Dorsolateral prefrontal cortex (tissue), 122 donors: ENCODE measurements at places on chromosomes 12 and 14. TPM values are rescaled to one million over a fixed set of nuclear protein-coding genes. Genes with fewer than 3 reads are reported as not detected.

The YBX3 gene
- 68.0 TPM for total RNA-seq

The CPM gene
- total RNA-seq: 36.3 TPM

The MSRB3 gene
- total RNA-seq: 43.7 TPM

The TRIM9 gene
- total RNA-seq: 165 TPM

GRCh38 chr12:27840229-27840999 is 60.4 kb upstream of the MANSC4 start:
- DNase-seq: no peak

DNA sequence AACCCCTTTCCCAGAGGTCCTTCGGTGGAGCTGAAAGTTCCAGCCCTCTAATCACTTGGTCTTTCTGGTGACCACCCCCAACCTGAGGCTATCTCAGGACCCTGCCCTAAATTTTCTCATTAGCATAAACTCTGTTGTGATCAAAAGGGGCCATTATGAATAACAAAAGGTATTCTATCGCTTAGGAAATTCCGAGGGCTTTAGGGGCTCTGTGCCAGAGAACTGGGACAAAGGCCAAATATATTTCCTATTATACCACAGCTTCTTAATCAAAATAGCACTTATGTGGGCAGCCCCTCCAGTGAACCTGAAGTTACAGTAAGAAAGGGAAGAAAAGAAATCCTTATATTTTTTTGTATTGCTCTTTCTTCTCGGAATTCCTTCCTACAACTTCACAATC is 125.3 kb upstream of the NPAS3 start:
- no peak for DNase-seq

DNA sequence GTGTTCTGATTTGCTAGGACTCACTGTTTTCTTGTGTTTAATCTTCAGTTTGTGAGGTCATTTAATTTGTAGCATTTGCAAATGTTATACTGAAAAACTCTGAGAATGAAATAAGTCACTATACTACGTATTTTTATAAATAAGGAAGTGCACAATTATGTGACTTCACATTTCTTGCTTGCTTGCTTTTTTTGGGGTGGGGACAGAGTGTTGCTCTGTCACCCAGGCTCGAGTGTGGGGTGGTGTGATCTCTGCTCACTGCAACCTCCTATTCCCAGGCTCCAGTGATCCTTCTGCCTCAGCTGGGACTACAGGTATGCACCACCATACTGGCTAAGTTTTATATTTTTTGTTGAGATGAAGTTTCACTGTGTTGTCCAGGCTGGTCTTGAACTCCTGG is 32.7 kb downstream of the RBM25 start:
- no peak for DNase-seq

GRCh38 chr14:65168840-65169239 is 66.5 kb upstream of the MAX start:
- DNase-seq: no peak

GRCh38 chr12:33439587-33440011 is at the start of gene SYT10:
TSS of gene SYT10 (minus strand) at chr12:33439819. CDS start at chr12:33439522, 297 bp downstream.
- peak; percentile 48 for DNase-seq

DNA sequence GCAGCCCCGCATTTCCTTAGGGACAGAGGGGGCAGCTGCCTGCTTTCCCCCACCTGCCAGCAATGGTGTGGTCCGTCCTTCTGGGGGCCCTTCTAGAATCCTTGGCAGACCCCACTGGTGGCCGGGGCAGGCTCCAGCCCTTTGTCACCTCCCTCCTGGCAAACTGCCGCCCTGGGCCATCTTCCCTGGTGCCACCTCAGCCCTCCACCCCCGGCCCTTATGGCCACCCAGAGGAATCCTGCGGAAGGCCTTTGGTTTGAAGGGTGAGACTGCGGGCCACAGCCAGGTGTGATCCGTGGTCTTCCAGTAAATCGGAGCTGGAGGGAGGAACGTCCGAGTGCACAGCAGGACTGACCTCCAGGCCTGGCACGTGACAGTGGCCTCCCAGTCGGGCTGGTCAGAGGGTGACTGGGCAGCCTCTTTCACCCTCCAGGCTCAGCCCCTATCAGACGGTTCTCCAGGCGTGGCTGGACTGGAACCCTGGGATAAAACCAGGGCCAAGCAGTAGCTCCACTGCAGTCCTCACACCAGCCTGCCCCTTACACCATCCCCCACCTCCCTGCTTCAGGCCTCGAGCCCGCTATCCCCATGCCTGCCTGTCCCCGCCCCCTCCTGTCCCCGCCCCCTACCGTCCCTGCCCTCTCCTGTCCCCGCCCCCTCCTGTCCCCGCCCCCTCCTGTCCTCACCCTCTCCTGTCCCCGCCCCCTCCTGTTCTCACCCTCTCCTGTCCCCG is 12.4 kb downstream of the FBRSL1 start:
- DNase-seq: no peak

DNA sequence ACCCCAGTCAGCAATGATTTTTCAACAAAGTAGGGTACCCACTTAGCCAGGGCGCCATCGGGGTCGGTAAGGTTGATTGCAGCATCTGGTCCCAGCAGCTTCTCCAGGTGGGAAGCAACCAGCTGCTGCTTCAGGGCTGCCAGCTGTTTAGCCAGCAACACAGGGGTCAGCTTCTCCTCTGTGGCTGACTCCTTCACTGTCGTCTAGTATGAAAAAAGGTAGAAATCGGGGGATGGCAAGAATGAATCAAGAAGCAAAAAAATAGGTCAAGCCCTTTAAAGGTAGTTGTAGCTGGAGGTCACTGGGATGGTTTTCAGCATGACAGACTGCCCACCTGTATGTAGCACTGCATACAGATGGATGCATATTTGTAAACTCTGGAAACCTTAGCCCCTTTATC is 11.6 kb downstream of the MBD6 start:
- DNase-seq: no peak

DNA sequence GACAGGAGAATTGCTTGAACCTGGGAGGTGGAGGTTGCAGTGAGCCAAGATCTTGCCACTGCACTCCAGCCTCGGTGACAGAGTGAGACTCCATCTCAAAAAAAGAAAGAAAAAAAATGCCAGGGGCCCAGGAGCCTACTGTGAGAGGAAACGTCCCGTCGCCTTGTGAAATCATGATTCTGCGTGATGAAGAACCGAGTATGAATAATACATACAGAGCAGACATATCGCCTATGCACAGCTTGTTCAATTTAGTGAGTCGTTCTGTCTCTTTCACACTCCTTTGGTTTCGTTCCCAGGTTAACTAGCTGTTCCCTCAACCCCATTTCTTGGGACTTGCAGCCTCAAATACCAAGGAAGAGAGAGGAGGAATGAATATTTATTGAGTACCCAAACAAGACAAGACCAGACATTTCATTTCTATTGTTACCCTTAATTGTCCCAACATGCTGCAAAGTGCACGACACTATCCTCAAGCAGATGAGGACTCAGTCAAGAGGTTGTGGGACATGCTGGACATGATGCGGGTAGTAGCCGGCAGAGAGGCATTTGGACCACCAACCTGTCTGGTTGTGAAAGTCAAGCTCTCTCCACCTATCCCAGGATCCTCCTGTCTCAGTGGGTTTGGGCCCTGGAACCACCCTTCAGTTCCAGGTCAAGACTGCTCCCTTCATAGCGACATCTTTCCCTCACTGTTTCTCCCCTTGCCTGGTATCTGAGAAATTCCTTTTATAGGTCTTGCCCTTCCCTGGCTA is 8.6 kb upstream of the CD27 start:
- DNase-seq: no peak

- DNase-seq: peak; percentile 79
Observed at GRCh38 chr12:75480469-75480949, at the start of gene GLIPR1. TSS of gene GLIPR1 (plus strand) at chr12:75480755. CDS start at chr12:75480881, 126 bp downstream.

- DNase-seq: no peak
Observed at GRCh38 chr12:116087962-116088361, 189.5 kb downstream of the MED13L start.

GRCh38 chr12:6896846-6897435 is 7.7 kb upstream of the LRRC23 start:
- DNase-seq: no peak

GRCh38 chr12:58487678-58488161 is 432.6 kb downstream of the LRIG3 start:
- no peak for DNase-seq

GRCh38 chr12:96241431-96241830 is 47.3 kb downstream of the ELK3 start:
- no peak for DNase-seq

GRCh38 chr12:24931666-24932405 is 17.1 kb downstream of the BCAT1 start:
- DNase-seq: no peak

GRCh38 chr12:28331130-28331529 is 140.9 kb downstream of the CCDC91 start:
- DNase-seq: no peak

DNA sequence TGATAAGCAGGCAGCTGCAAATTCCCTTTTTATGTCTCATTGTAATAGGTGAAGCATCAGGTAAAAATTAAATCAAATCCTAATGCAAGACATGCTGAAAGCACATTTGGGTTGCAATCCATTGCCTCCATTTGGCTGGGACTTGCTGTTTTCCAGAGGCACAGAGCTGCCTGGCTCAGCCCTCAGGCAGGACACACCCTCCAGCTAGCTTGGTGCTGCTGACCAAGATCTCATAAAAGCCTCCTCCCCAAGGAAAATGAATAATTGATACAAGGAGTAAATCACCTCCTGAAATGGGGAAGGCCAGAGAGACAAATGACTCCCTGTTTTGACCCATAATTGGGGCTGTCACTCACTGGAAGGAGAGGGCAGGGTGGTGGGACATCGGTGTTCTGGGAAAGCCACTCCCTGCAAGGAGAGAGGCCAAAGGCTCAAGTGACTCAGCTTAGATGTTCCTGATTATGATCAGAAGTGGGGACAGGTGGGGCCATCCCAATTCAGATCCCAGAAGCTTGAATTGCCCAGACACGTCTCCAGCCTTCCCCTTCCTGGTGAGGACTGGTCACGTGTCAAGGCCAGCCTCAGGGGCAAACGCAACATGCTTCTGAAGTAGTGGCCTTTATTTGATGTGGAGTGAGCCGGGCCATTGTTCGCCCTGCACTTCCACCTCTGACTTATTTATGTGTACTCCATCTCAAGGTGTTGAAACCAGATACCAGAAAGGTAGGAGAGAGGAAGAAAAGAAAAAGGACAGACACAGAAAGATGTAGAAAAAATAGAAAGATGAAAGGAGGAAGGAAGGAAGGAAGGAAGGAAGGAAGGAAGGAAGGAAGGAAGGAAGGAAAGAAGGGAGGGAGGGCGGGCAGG is 773.7 kb downstream of the BCL11B start:
- DNase-seq: no peak

GRCh38 chr14:67360470-67361206 is 510 bp downstream of the EIF2S1 start:
- DNase-seq: no peak

GRCh38 chr12:121330692-121331091 is 21.5 kb downstream of the ANAPC5 start:
- DNase-seq: no peak

GRCh38 chr12:91356405-91356804 is 173.8 kb upstream of the DCN start:
- no peak for DNase-seq

DNA sequence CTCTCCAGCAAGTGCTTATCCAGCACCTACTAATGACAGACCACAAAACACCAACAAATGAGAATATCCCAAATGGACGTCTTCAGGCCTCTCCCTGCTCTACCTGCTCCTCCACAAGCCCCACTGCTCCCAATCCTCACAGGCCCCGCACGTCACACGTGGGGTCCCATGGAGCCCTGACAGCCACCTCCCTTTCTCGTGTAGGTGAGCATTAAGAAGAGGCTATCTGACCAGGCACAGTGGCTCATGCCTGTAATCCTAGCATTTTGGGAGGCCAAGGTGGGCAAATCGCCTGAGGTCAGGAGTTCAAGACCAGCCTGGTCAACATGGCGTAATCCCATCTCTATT is 5.4 kb downstream of the RIMBP2 start:
- no peak for DNase-seq

DNA sequence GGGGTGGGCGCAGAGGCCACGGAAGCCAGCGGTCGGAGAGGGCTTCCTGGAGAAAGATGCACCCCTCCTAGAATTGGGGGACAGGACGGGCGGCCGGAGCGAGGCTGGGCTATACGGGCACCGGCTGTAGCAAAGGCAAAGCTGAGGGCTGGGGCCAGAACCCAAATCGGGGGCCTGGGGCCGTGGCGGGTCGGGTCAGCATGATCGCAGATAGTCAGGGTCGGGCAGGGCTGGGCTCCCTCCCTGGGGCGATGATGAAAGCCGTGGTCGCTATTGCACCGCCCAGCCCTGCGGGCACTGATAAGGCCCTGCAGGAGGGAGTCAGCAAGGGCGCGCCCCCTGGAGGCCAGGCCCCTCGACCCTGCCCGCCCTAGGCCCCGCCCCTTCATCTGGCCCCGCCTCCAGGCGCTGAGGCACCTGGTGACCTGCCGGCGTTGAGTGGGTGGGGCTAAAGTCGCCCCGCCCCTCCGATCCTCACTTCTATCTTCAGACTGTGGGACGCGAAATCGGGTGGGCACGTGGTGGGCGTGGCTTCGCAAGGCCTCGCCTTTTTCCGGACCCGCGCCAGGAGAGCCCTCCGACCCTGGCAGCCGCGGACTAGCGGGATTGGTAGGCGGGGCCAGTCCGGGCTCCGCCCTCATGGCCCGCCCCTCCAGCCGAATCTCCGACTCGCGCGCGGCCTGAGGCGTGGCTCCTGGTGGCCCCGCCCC is 419 bp upstream of the SH2B3 start:
- peak; percentile 93 for DNase-seq

DNA sequence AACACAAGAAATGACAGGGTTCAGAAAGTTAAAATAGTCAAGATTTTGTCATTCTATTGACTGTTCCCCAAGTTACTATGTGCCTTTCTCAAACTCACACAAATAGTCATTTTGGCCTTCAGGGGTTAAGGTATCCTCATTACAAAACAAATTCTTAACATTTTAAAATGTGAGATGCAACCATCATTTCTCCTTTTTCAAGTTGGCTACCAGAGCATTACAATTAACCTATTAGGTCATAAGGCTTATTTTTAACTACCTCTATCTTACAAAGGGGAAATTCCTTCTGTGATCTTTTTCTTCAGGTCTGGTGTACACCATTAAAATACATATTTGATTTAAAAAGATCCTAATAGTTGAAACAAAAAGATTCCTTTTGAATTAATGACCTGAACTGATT is 61.2 kb downstream of the SLC38A1 start:
- DNase-seq: no peak

DNA sequence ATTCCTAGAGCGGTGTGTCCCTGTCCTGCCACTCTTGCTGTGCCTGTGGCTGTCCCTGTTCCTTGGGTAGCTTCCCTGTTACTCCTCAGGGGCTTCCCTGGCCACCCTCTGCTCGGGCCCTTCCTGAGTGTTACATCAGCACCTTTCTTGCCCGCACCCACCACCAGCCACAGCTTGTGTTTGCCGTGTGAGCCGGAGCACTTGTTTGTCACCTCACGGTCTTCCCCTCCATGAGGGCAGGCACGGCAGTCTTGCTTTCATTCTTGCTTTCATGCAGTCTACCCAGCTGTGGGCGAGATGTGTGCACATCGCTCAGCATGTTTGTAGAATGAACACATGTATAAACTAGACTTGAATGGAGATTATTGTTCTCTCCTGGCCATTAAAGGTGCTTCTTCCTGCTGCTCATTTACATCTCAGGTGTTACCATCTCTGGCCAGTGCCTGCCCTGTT is 42.0 kb downstream of the TRAF3 start:
- no peak for DNase-seq

DNA sequence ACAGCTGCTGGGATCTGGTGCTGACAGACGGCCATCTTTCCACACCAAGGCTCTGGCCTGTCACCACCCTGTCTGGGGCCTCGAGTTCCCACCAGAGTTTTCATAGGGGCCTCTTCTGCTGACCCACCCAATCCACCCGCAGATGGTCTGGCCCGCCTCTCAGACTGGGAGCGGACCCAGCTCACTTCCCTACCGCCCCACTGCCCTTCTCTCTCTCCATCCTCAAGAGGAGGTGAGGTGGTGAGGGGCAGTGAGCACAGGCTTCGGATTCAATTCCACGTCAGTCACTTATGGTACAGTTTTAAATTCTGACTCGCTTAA is 12.3 kb upstream of the RPS6KL1 start:
- no peak for DNase-seq

- no peak for DNase-seq
Observed at GRCh38 chr12:77362509-77363210, 297.3 kb upstream of the E2F7 start.
